ENCODE measurements at places on chromosomes 7 and 10. TPM values are rescaled to one million over a fixed set of nuclear protein-coding genes. Genes with fewer than 3 reads are reported as not detected.

Gene IFIT5
- 18.0 TPM for polyA plus RNA-seq

Gene OR2A5
- not detected for polyA plus RNA-seq

Gene ADARB2
- polyA plus RNA-seq, result 1.4 TPM

Gene ARHGAP22
- polyA plus RNA-seq, result 1.1 TPM

Gene INPP5A
- 35.4 TPM for polyA plus RNA-seq

Gene CNPY1
- not detected for polyA plus RNA-seq

Gene EMX2
- 179 TPM for polyA plus RNA-seq

Gene GNGT1
- polyA plus RNA-seq, result not detected

Gene PANK1
- polyA plus RNA-seq, result 51.9 TPM

Gene ESYT2
- 47.7 TPM for polyA plus RNA-seq

Gene GPR141
- polyA plus RNA-seq, result 0.44 TPM

Gene FAM25G
- not detected for polyA plus RNA-seq

- no peak for DNase-seq
These were observed 2.3 kb downstream of the ATXN7L1 start for GRCh38 chr7:105874055-105874454.

DNA sequence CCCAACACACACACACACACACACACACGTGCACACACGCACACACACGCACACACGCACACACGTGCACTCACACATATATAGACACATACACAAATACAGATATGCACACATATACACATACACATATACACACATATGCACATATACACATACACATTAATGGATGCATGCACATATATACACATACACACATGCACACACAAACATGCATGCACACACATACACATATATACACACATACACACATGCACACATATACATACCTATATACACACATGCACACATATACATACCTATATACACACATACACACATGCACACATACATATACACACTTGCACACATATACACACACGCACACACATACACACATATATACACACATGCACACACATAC is 312.4 kb upstream of the PFKP start:
- no peak for DNase-seq

- no peak for DNase-seq
These were observed 4.3 kb upstream of the SMKR1 start for GRCh38 chr7:129498021-129498420.

DNA sequence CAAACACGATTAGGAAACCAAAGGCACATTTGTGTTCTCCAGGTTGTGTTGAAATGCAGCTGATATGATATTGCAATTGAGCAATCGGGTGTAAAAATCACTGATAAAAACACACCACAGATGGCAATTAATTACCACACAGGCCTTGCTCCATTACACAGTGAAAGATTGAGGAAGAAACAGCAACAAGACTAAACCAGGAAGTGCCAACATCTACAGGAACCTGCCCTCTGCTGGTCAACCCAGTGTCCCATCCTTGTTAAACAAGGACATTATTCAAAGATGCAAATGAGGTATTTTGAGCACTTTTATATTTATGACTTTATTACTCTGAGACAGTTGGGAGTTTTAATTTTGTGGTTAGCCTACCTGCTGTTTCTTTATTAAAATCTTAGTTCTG is 765.6 kb upstream of the GHITM start:
- no peak for DNase-seq

DNA sequence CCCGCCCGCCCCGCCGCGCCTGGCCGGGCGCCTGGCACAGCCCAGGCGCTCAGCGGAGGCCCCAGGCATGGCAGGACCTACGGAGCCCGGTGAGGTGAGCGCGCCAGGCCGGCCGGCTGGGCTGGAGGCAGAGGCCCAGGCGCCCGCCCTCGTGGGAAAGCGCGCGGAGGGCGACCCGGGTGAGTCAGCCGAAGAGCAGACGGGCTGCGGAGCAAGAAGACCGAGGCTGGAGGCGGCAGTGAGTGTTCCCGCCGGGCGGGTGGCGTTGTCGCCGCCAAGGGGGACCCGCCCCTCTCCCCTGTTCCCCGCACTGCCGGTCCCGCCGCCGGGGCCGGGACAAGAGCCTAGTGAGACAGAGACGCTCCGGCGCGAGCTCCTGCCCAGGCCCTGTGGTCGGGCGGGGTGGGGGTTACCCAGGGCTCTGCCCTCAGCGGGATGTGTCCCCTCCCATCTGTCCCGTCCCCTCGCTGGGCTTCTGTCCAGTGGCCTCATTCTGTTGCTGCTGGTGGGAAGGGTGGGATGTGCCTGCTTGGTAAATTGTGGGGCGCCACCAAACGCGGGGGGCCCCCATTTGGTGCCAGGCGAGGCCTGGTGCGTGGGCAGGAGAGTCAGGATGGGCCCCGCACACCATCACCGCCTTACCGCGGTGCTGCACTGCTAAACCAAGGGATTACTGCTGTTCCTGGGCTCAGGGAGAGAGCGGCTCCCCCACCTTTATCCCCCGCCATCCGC is 17.0 kb upstream of the NODAL start:
- no peak for DNase-seq

DNA sequence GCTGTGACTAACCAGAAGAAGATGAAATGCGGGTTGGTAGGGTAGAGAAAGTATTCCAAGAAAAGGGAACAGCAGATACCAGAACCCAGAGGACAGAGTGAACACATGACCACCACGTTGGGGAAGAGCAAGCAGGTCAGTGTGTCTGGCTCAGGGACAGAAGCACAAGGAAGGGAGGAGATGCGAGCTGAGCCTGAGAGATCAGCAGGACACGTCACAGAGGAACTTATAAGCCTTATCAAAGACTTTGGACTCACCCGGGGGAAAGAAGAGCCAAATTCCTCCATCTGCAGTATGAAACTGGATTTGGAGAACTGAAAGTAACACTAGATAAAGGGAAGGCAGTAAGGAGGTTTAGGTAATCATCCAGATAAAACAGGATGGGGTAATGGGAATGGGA is 232.1 kb upstream of the NPVF start:
- no peak for DNase-seq

DNA sequence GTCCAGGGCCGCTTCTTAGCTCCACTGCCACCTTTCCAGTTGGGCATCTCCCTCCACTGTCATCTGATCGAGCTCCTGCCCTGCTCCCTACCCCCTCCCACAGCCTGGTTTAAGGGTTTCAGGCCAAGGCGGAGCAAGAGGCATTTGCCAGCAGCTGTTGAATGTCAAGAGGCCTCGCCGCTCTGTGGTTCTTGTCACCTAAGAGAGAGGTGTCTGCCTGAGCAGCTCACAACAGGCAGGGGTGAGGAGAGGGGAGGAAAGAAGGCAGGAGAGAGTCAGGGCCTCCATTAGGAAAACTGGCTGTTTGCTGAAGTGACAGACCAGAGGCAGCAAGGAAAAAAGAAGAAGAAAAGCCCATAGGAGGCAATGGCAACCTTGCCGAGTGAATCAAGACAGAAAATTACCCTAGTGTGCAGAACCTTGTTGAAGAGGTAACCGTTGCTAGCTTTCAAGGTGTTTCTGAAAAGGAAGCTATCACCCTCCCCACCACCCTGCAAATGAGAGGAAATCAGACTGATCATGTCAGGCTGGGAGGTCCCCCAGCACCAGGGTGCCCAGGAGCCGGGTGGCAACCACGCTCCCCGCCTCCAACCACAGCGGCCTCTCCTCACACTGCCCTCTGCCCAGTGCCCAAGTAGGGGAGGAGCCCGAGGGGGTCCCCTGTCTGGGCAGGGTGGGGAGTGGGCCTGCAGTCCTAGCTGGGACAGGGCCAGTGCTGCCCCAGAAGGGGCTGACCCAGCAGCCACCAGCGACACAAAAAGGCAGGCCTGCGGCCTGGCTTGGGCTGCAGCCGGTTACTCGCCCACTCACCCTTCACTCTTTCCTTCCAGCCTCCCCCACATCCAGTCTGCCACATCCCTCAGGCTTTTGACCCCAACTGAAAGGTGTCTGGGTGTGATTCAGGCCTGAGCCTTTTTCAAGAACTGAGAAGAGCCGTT is 7.1 kb downstream of the GATA3 start:
- DNase-seq, result no peak

- DNase-seq, result no peak
These were observed 46.4 kb upstream of the MTURN start for GRCh38 chr7:30088362-30088761.

DNA sequence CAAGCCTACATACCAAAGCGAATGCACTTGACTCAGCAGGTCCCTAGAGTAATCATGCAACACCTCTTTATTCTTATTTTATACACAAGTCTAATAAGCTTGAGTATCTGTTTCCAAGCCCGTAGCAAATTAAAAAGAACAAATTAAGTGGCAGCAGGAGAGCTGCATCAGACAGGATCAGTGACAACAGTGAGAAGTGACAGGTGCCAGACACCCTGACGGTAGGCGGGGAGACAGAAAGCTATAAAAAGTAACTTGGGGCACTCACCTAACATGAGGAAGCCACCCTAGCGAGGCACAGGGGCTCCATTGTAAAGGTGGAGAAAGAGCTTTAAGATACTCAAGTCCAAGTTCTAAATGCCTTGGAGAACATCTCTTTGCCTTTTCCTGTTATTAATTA is 174.2 kb downstream of the PLXNA4 start:
- DNase-seq, result no peak

- DNase-seq, result no peak
These were observed 171.2 kb upstream of the COL1A2 start for GRCh38 chr7:94223375-94224084.

DNA sequence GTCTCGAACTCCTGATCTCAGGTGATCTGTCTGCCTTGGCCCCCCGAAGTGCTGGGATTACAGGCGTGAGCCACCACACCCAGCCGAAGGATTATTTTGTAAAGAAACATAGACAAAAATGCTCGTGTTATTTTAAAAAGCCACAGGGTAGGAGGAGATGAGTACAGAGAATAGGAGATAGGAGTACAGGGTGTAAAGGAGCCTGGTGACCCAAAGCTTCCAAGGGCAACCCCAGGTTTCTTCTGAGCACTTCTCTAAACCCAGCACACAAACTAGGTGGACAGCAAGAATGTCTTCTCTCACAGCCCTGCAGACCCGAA is 54.7 kb downstream of the ZNF467 start:
- no peak for DNase-seq

- no peak for DNase-seq
These were observed 906 bp downstream of the DKK1 start for GRCh38 chr10:52314822-52315552.

DNA sequence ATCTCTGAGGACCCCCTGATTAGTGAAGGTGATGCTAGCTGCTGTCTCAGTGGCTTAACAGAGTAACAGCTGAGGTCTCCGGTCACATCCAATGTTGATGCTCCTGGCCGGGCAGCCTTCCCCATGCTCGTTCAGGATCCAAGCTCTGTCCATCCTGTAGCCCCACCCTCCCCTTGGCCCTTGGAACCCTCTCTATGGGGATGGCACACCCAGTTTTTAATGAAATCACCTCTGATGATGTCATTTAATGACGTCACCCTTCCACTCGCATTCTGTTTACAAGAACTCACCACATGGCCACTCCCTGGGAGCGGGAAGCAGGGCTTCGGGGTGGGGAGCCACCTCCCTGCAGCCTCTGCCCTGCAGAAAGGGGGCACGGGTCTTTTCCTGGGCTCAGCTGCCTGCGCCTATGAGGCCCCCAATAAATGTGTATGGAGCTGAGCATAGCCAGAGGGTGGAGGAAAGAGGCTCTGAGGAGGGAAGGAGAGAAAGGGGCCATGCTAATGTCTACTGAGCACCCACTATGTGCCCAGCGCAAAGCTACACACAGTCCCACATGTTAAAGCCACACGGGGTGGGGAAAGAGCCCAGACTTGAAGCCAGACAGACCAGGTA is 95.5 kb downstream of the OAT start:
- no peak for DNase-seq

DNA sequence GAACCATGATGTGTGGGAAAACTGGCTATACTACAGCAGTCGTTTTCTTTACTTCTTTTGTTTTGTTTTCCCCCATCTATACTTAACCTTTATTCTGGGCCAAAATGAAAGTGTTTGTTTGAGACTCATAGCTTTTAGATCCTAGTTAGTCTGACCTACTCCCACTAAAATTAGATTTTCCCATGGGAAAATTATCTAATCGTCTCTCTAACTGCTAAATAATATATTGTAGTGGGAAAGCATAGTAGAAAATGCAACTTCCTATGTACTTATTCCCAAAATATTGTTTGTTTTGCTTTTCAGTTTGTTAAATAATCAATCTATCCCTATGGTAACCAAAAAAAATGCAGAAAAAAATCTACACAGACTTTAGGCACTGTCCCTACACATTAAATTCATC is 96.6 kb downstream of the NOC3L start:
- DNase-seq, result no peak

DNA sequence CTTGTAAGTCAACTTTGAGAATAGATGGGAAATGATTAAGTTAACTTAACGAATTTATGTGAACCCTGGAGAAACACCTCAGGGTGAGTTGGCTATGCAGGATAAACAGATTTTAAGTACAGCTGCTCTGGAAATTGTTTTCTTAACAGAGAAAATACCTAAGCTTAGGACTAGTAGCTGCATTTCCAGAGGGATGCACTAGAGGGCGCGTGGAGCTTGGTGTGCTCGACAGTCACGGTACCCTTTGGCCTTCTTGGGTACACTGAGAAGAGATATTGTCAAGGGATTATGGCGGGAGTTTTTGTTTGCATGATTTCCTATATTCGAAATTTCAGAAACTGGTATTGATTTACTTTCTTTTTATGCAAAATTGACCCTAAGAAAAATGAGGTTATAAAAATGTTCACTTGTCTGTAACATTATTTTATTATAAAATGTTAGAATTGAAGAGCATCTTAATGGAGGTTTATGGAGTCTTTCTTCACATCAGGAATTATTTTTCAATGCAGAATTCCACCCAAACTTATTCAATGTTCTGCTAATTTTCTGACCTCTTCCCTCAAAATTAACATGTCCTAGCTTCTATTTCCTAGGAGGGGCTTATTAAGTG is 58.4 kb upstream of the MYO3A start:
- DNase-seq, result peak; percentile 68

GRCh38 chr7:130917669-130918128 is 183.7 kb upstream of the KLF14 start:
- no peak for DNase-seq

- no peak for DNase-seq
These were observed 147.6 kb upstream of the CSTF2T start for GRCh38 chr10:51846856-51847506.

GRCh38 chr7:46229409-46229808 is 308.3 kb upstream of the IGFBP3 start:
- DNase-seq, result no peak

GRCh38 chr7:30029696-30030095 is 1.5 kb downstream of the PLEKHA8 start:
- no peak for DNase-seq

- no peak for DNase-seq
These were observed 14.0 kb downstream of the CYP3A7 start for GRCh38 chr7:99720800-99721595.

Data from right renal cortex interstitium (tissue), 3 donors.